ENCODE measurements at places on chromosomes 5 and 9.
A peak's percentile ranks its signal among the peaks of the same experiment; 100 is the strongest.

DNA sequence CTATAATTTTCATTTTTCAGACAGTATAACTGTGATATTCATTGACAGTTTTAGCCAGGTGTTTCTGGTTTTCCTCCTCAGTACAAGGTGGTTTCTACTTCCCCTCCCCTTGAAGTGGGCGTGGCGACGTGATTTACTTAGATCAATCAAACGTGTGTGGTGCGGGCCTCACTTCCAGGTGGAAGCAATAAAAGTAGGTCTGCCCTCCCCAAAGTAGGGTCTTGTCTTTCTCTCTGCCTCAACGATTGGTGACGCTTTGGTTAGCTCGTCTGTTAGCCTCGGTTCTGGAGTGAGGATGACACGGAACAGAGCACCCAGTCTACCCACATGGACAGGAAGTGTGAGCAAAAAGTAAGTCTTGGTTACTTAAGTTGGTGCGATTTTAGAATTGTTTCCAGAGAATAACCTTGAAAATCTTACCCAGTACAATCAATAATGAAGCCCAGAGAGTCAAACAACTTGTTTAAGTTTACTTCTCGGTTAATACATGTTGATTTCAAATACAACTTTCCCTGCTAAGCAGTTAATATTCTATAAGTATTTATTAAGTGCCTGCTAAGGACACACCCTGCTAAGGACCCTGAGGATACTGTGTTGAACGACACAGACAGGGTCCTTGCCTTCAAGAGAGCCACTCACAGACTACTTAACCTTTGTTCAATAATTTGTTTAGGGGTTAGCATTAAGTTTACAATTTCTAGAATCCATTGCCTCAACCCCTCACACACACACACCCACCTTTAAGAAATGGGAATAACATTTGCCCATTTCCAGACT lies 48.4 kb downstream of the COX7C start:
- DNase-seq, result peak; percentile 11

- DNase-seq, result no peak
Observed at GRCh38 chr5:133457439-133458355, 154.6 kb downstream of the FSTL4 start.

DNA sequence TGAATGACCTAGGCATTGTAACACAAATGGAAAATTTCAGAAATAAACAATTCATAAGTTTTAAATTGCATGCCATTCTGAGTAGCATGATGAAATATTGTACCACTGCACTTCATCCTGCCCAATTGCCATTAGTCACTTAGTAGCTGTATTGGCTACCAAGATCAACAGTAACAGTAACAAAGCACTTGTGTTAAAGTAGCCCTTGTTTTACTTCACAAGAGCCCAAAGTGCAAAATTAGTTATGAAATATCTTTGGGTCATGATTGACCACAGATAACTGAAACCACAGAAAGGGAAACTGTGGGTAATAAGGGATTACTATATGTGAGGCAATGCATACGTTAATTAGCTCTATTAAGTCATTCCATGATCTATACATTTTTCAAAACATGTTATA lies 33.3 kb upstream of the RORB start:
- DNase-seq, result no peak

DNA sequence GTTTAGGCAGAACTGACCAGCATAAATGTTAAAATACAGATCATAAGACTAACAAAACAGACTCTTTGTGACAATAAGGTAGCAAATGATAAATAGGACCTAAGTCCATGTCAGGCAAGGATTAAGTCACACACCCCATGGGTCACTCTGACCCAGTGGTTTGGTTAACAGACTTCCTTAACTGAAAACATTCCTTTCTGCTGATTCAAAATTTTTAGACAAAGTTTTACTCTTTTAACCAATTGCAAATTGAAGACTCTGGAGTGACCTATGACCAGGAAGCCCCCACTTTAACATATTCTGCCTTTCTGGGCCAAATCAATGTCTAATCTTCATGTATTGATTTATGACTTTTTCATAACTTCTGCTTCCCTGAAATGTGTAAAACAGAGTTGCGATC lies 4.9 kb upstream of the NXNL2 start:
- no peak for DNase-seq

GRCh38 chr5:62142351-62142750 lies 163.7 kb upstream of the KIF2A start:
- no peak for DNase-seq

DNA sequence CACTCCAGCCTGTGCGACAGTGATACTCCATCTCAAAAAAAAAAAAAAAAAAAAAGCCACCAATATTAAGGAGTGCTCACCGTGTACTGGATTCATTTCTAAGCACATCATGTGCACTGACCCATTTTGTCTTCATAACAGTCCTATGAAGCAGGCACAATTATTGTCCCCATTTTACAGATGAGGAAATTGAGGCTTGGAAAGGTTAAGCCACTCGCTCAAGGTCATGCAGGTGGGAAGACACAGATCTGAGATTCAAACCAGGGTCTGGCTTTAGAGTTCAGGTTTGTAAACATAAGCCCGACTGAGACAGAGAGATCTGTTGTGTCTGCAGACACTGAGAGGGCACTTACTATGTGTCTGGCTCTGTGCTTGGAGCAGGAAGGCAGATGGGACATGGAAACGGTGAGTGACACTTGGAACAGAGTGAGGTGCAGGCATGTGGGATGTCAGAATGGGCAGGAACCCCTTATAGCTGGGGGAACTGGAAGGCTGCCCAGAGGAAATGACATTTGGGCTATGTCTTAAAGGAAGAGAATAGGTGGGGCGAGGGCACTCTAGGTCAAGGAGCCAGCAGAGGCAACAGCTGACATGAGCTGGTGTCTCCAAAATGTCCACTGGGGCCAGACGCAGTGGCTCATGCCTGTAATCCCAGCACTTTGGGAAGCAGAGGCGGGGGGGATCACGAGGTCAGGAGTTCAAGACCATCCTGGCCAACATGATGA lies 69.9 kb downstream of the STK10 start:
- no peak for DNase-seq

DNA sequence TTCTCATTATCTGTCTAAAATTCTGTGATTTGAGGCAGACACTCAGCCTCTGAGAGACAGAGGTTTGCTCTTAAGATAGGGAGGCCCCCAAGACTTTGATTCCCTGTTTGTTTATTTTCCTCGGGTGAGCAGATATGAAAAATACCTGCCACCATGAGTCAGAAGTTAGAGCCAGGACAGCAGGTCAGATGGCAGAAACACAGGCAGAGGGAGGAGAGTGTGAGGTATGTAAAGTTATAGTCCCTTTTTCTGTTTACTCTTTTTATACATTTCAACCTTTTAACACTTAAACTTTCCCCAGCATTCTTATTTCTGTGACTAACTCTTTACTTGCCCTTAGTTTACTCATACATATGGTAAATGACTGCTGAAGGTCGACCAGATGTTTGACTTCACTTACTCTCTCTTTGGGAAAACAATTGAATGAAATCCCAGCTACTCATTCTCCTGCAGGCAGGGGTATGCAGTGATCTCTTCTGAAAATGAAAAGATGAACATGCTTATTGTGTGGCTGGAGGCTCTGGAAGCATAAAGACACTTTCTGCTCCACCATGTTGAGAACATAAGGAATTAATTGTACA lies 383.8 kb downstream of the NTRK2 start:
- no peak for DNase-seq

DNA sequence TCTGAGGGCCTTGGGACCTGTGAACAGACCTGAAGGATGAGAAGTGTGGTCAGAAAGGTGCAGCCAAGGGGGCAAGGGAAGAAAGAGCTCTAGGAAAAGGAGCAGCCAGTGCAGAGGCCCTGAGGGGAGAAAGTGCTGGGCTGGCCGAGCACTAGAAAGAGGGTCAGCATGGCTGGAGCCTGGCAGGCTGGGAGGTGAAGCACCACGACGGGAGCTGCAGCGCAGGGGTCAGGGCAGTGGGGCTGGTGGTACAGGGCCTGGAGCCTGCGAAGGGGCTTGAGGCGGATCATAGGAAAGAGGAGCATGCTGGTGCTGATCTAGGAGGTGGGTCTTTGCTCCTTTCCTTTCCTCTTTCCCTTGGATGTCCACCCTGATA lies 9.1 kb upstream of the SYNPO start:
- DNase-seq, result no peak

DNA sequence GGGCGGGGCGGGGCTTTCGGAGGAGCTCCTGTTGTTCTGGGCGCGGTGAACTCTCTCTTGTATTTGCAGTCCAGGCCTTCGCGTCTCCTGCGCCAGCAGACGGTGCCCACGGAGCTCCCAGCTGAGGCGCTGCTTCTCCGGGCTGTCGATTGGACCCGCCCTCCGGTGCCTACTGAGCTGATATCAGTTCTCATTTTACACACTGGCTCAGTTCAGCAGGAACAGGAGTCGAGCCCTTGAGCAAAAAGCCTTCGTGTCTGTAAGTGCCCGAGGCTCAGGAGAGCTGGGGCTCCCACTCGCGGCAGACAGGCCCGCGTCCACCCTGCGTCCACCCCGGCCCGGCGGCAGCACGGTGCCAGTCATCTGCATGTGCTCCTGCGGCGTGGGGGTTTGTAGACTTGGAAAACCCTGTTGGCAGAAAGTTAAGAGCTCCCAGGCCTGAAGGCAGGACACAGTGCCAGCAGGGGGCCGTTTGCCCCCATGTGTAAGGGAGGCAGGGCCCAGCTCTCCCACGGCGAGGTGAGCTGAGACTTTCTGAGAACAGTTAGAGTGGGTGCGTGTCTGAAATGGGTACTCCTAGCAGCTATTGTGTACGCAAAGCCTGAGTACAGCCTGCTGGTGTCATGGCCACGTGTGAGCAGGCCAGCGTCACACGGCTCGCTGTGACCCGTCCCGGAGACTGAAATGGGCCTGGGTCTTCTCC lies 231.5 kb downstream of the FANCC start:
- DNase-seq, result no peak

- DNase-seq, result peak; percentile 59
Observed at GRCh38 chr5:142063878-142064331, 44.7 kb upstream of the NDFIP1 start.

DNA sequence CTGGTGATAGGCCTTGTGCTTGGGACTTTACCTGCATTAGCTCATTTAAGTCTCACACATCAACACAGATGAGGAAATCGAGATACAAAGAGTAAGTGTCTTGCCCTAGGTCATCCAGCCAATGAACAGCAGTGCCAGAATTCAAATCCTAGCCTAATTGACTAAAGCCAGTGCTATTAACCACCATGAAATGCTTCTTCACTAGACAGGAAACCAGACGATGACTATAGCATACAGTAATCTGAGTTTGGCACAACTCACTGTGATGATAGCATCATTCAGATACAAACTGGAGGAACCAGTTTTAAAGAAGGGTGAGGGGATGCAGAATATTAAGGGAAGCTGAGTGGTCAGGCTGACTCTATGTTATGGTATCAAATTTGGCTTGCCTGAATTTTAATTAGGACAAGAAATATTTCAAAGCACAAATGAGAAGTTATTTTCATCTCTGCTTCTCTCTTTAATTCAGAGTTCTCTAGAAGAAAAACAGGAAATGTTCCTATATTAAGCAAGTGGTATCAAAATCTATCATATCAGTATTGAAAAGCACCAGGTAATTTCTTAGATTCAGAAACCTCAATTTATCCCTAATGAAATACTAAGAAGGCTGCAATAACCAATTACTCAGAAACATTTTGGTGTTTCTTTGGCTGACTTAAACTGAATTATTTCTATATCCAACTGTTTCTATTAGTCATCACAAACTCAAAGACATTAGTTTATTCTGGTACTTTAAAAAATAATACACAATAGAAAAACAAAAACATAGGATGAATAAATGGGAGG lies 147.0 kb upstream of the RASA1 start:
- DNase-seq, result peak; percentile 33

DNA sequence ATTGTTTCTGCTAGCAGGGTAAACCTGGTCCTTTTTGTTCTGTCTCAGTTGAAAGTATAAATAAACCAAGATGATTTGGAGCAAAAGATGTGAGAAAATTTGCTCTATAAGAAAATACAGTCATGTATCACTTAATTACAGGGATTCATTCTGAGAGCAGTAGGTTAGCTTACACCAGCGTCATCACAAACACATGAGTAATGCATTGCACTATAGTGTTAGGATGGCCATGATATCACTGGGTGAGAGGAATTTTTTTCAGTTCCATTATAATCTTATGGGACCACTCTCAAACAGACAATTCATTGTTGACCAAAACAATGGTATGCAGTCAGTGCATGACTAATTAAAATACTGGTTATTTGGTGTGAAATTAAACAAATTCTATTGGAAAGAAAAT lies 430.9 kb downstream of the CHSY3 start:
- DNase-seq, result no peak

GRCh38 chr5:124662181-124662781 lies 84.2 kb downstream of the ZNF608 start:
- no peak for DNase-seq

- DNase-seq, result no peak
Observed at GRCh38 chr5:36357391-36357975, 55.8 kb upstream of the RANBP3L start.

GRCh38 chr9:17509151-17509550 lies 69.7 kb upstream of the SH3GL2 start:
- DNase-seq, result no peak

- no peak for DNase-seq
Observed at GRCh38 chr9:77016526-77017504, 2.6 kb upstream of the FOXB2 start.

DNA sequence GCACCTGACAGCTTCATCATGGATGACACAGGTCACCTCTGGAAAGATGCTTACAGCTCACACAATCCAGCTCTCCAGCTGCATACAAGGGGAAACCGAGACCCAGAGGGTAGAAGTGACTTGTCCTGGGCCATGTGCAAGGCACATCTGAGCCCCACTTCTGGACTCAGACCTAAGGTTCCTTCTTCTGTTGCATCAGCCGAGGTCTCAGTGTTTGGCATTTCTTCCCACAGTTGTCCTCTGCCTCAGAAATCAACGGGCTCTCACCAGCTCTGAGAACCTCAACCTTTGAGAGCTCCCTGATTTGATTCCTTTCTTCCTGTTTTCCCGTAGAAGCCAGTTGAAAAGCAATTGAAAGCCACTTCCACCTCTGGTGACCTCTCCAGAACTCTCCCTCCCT lies 38.7 kb upstream of the COL15A1 start:
- no peak for DNase-seq

DNA sequence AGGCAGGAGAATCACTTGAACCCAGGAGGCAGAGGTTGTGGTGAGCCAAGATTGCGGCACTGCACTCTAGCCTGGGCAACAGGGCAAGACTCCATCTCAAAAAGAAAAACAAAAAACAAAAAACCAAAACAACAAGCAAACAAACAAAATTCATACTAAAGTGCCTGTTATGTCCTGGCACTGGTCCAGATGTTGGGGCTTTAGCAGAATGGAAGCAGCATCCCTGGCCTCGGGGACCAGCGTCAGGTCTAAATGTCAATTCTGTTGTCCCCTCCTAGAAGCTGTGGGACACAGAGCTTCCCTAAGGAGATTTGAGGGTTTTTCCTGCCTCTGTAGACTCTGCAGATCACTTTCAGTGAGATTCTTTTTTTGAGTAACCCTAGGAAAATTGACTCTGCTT lies 26.2 kb downstream of the PPARGC1B start:
- no peak for DNase-seq

DNA sequence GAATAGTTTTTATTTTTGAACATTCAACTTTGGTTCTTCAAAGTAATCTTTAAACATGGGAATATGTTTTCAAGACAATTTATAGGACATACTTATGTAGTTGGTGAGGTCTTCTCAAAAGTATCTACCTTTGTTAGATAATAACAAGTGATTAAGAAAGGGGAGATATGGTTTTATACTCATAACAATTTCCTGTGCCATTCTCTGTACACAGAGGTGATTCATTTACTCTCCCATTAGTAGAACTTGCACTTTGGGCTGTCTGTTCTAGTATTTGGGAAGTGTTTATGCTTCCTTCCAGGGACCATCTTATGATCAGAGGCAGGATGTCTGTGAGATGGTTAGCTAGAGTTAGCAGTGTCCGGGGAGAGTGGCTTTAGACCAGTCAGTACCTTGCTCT lies 15.2 kb downstream of the LSM11 start:
- DNase-seq, result no peak
